MG63 (cell line): ENCODE measurements at places on chromosomes 1 and 21. TPM values are rescaled to one million over a fixed set of nuclear protein-coding genes. Genes with fewer than 3 reads are reported as not detected.

DNA sequence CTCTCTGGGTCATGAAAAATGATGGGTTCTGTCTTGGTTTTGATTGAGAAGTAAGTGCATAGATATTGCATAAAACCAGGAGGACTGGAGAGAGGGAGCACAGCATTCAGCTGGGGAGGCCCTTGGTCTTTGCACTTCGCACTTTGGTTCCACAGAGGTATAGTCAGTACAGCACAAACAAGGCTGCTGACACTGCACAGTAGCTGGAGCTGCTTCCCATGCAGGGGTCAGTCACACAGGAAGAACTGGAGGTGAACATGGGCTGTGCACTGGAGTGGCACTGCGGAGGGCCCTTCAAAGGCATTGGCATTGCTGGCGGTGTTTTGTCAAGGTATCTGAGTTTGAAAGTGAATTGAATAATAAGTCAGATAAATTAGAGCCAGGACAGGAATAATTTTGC lies 4.5 kb upstream of the LCE2D start:
- no peak for DNase-seq

DNA sequence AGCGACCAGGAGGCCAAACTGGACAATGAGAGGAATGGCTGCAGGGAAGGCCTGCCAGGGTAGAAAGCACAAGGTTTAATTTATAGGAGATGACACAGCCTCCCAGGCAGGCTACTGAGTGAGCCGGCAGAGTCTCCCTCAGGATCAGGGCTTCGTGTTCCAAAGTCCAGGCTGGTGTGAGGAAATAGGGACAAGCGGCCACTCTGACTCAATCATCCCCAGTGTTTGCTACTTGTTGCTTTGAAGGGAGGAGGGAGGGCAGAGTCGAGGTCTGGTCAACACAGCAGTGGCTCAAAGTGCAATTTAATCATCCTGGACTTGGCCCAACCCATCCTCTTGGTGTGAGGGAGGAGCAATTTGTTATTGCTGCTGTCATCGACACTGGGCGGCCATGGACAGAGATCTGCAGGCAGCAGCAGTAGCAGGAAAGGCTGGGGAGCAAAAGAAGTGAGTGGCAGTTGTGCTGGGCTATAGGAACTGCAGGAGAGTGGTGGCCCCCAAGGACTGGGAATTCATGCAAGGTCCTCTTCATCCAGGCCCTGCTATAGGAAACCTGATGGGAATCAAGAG lies 27.5 kb downstream of the TBX15 start:
- DNase-seq = peak; percentile 77

- peak; percentile 70 for DNase-seq
Observed at GRCh38 chr1:155085504-155086127, 7.0 kb downstream of the EFNA3 start.

- DNase-seq = peak; percentile 60
Observed at GRCh38 chr21:36589352-36589971, 109.5 kb upstream of the SIM2 start.

GRCh38 chr21:35637431-35637830 lies 422.9 kb downstream of the SETD4 start:
- peak; percentile 31 for DNase-seq

DNA sequence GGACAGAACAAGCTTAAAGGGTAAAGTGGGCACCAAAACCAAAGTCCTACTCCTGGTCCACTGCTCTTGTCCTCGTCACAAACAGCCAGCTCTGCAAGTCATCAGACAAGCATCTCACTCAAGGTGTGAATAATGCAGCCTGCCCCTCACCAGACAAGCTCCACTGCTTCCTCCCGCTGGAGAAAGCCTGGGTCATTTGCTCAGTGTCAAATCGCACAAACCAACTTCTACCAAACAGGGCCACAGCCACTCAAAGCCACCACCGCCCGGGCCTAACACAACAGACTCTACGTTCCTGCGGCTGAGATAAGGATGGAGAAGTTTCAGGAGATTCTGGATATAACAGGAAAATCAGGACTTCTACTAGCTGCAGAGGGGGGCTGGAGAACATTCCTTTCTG lies 3.3 kb downstream of the SSBP3 start:
- no peak for DNase-seq

DNA sequence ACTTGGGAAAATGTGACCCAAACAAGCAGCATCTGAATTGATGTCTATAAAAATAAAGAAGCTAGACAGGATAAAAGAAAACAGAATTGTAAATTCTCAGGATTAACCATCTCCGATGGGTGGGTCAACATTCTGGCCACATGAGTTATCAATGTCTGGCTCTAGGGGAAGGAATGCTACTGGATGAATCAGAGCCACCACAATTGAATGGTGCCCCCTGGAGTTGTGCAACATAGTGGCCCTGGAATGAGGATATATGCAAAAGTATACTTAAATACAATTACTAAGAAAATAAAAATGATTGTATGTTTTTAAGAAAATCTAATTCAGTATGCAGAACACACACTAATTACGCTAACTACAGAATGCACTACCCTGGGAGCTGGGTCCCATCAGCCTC lies 185.6 kb downstream of the TGFBR3 start:
- DNase-seq = peak; percentile 9

GRCh38 chr1:57963581-57963980 lies 539.7 kb upstream of the DAB1 start:
- no peak for DNase-seq

DNA sequence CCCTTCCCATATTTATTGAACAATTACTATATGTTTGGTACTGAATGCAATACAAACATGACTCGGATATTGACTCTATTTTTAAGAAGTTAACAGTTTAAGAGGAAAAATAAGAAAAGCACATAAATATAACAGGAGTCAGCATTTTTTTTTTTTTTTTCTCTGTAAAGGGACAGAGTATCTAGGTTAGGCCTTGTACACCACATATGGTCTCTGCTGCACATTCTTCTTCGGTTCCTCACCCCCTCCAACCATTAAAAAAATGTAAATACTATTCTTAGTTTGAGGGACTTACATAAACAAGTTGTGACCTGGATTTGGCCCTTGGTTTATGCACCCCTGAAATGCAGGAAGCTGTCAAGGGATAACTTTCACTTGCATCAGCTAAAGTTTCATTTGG lies 40.4 kb downstream of the PHC2 start:
- DNase-seq = no peak

- no peak for DNase-seq
Observed at GRCh38 chr1:167342846-167343245, 122.2 kb downstream of the POU2F1 start.

DNA sequence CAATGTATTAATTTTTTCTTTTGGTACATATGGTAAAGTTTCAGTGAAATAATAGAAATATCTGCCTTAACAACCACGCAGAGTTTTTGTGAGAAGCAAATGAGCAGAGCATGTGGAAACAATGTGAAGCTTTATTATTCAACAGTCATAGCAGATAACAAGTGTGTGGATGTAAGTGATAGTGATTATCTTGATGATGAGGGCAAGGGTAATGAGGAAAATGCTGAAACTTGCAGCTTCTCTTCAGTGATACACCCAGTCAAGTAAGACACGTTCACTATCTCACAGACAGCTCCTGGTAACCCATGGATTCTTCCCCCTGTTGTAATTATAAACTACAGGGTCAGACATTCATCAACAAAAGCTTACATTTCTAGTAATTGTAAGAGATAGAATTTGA lies 14.6 kb upstream of the OR2L5 start:
- DNase-seq = no peak

DNA sequence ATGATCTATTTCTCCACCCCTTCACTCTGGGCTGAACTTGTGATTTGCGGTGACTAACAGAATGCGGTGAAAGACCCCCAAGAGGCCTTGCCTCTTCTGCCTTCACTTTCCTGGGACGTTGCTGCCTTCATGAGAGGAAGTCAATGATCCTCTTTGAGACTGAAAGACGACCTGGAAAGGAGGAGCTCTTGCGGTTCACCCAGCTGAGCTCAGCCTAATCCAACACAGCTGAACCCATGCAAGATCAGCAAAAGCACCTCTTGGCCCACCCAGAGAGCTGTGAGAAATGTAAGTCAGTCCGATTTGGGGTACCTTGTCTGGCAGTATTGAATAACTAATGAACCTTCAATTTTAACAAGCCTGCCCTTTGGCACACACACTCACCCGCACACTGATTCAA lies 767.4 kb upstream of the TPTE start:
- DNase-seq = no peak

- no peak for DNase-seq
Observed at GRCh38 chr1:93746021-93746812, 64.6 kb upstream of the BCAR3 start.

GRCh38 chr1:223759273-223759672 lies 46.9 kb downstream of the CAPN2 start:
- DNase-seq = no peak

DNA sequence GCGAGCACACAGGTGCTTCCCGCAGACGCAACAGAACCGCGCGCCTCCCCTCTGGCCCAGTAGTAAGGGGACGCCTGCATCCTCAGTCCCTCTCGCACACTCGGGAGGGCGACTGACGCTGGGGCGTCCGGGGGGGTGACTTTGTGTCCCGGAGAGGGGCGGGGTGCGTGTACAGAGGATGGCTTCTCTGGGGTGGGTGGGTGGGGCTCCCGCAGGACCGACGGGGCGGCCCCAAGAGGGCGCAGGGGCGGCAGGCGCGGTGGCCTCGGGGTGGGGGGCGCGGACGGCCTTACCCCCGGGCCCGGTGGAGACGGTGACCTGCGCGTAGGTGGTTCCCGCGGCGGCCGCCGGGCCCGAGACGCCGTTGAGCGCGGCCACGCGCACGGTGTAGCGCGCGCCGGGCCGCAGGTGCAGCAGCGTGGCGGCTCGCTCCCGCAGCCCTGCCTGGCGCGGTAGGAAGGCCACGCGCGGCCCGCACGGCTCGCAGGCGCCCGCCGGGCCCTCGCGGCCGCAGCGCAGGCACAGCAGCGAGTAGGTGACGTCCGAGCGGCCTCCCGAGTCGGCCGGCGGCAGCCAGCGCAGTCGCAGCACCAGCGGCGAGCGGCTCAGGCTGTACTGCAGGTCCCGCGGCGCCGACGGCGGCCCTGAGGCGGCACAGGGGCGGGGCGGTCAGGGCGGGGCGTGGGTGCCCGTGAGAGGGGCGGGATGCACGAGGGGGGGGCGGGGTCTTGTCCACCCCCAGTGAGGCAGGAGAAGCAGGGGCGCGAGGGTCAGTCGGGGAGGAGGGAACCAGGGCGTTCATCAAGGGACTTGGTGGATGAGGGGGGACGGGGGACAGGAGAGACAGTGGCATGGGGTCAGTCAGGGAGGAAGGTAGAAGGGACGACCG lies 12.1 kb downstream of the EPHA10 start:
- peak; percentile 27 for DNase-seq

Gene TCHHL1
- not detected in 2 replicates for total RNA-seq

Gene SMIM1
- not detected in 2 replicates for total RNA-seq

Gene ACTL8
- 0.20 TPM in 1 of 2 replicates, not detected in the other for total RNA-seq

Gene DNAJB4
- total RNA-seq = 20.9 and 34.9 TPM in 2 replicates

Gene GPR89B
- total RNA-seq = 20.1 and 25.9 TPM in 2 replicates

Gene SPRR3
- not detected in 2 replicates for total RNA-seq

Gene TMEM200B
- 17.9 and 20.7 TPM in 2 replicates for total RNA-seq

Gene LAD1
- total RNA-seq = not detected in 2 replicates

Gene OR10J5
- total RNA-seq = not detected in 2 replicates

Gene LCK
- total RNA-seq = not detected in 2 replicates
